ENCODE measurements at places on chromosomes 5 and 9.

GRCh38 chr5:145887217-145887616, 14.4 kb upstream of the GRXCR2 start:
- DNase-seq, result no peak

DNA sequence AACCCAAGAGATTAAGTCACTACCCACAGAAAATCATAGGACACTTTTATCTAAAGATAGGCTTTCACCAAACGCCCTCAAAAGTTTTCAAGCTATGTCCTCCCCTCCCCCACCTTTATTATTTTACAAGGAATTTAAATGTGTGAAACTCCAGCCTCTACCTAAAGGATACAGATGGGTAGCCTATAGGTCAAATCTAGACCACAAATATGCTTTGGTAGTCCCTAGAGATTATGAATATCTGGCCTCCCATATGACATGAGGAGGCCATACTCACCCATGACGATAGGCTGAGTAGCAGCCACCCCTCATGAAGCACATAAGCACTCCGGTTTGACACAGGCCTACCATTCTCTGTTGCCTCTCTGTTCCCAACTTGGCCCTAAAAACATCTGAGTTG, 11.9 kb downstream of the SIL1 start:
- no peak for DNase-seq

- DNase-seq, result no peak
Measured at GRCh38 chr5:43316421-43316820, 3.2 kb upstream of the HMGCS1 start.

DNA sequence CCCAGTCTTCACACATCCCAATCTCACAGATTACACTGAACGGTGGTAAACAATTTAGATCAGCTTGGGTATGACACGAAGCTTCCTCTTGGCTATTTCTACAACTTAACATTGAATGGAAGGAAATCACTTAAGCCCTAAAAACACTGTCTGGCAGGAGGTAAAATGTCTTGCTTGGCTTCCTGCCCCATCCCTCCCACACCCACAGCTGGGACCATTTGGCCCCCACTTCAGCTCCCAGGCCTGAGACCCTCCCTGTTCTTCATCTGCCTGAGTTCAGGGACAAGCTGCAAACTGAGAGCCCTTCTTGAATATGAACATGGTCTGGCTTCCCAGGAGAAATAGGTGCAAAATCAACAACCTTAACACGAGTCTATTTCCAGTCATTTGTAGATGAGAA, 3.4 kb upstream of the COL15A1 start:
- DNase-seq, result no peak

DNA sequence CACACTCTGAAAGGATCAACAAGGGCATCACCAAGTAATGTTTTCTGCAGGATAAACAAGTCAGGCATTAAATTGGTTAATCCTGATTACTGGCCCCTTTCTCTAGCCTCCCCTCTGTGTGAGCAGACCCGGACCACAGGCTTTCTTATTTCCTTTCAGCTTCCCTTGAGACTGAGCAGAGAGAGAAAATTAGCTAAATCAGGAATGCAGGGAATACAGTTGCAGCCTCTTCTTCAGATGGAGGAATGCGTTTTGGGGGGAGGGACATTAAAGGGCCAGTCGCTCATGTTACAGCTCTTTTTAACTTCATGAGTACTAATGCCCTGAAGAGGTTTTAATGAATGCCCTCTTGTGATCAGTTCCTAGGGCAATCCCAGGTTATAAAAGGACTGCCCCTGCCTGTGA, 19.8 kb downstream of the PCDHAC2 start:
- DNase-seq, result no peak

Measured in SJCRH30 (cell line).